Left colon (tissue), 2 donors: ENCODE measurements at places on chromosomes 2 and 18.
A peak's percentile ranks its signal among the peaks of the same experiment; 100 is the strongest.

- no peak for DNase-seq
These were observed 263.2 kb downstream of the CDH7 start for GRCh38 chr18:66013969-66014368.

DNA sequence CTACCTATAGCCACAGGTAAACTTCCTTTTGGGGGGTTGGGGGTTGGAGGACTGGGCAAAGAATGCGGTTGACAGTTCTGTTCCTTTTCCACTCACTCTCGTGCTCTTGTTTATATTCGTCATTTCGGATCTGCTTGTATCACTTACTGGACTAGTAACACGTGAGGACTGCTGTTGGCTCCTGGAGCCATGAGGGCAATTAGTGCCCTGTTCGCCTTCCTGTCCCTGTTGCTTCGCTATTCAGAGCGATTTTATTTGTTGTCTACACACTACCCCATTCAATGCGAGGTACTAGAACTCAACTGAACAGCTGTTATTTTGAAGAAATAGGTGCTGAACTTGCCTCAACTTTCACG is 1.1 kb downstream of the KCNJ3 start:
- no peak for DNase-seq

DNA sequence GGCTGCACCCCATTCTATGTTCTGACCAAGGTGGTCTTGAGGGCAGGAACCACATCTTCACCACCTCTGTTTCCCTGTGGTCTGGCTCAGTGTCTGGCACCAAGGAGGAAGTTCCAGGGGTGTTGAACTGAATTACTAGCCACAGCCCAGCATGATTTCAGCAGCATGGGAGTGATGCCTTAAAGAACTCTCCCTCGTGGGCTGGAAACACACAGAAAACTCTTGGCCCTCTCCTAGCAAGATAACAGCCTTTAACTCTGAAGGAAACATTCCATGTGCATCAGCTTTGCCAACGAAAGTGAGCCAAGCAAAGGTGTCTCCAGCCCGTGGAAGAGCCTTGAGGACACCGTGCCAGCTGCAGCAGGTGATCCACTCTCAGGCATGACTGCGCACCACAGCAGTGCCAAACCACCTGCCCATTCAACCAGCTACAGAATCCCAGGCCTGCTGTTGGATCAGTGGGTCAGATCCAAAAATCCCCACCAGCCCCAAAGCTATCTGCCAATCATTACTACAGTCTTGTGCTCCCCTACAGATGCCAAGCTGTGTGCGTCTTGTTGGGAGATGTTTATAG is 124.8 kb downstream of the TTC32 start:
- DNase-seq, result no peak

GRCh38 chr2:235314371-235314930 is 179.4 kb upstream of the AGAP1 start:
- no peak for DNase-seq

GRCh38 chr2:181352158-181352557 is 105.0 kb upstream of the ITGA4 start:
- no peak for DNase-seq

GRCh38 chr2:142877216-142877838 is at the start of gene KYNU:
Gene KYNU, plus strand, starts transcription at chr2:142877664. Its CDS starts 7,704 bp downstream, at chr2:142885368.
- DNase-seq, result no peak

DNA sequence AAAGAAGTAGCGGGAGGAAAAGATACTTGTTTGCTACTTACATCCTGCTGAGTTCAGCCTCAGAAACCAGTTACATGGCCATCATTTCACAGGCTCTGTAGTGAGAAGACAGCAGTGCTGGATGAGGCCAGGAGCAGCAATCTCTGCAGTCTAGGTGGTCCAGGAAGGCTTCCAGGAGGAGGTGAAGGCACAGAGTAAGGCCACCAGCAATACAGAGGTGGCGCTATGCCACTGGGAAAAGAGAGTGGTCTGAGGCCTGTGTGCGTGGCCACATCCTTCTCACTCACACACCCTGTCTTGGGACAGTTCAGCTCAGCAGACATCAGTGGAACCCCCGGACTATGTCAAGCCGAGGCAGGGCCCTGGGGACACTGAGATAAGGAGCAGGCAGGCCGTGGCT is 162.7 kb downstream of the KLHL29 start:
- DNase-seq, result no peak

- DNase-seq, result peak; percentile 16
These were observed 6.9 kb upstream of the GPR155 start for GRCh38 chr2:174493549-174494331.

DNA sequence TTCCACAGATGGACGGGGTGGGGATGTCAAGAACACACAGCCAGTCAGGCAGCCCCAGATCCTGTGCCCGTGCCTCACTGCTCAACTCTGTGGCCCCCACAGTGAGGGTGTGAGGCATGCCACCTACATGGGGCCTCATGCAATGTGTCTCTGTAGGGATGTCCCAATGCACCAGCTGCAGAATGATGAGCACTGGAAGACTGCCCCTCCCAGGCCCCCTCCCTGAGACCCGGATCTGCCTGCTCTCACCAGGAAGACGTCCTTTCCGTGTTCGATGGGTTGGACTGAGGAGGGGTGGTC is 124.2 kb downstream of the TWIST2 start:
- DNase-seq, result no peak

- DNase-seq, result no peak
These were observed 7.6 kb downstream of the WDR35 start for GRCh38 chr2:19982268-19982667.

DNA sequence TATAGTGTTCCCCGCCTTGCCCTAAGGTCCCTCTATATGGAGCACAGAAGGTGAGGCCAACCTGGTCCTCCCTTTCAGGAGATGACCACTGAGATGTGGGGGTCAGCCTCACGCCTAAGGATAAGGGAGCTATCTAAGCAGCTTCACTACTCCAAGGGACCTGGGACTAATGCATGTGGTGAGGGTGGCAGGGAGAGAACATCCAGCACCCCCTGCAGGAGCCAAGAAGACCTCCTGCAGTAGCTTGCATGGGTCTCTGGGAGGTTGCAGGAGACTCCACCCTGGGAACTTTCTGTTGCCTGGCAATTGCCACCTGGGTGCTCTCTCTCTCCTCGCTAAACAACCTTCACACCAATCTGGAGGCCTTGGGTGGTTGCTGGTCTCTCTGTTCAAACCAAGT is 93.0 kb upstream of the KLHL29 start:
- DNase-seq, result no peak

DNA sequence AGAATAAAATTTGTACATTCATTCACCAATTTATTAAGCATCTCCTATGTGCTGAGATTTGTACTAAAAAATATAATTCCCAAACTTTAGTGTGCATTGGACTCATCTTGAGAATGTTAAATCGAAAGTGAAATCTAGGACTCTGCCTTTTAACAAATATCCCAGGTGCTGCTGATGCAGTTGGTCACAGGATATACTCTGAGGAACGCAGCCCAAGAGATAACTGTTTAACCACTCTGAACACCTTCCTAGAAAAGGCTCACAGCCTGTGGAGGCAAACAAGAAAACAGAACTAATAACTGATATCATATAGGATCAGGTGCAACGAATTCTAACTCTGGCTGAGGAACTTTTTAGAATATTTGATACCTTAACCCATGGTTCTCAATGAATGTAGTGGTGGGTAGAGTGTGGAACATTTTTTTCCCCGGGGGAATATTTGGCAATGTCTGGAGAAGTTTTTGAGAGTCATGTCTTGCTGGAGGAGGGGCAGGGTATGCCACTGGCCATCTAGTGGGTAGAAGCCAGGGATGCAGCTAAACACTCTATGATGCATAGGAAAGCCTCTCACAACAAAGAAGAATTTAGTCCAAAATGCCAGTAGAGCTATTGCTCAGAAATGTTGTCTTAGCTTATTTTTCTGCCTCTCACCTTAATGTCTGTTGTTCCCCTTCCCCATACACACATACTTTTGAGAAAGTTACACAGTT is 96.5 kb downstream of the EHBP1 start:
- no peak for DNase-seq

DNA sequence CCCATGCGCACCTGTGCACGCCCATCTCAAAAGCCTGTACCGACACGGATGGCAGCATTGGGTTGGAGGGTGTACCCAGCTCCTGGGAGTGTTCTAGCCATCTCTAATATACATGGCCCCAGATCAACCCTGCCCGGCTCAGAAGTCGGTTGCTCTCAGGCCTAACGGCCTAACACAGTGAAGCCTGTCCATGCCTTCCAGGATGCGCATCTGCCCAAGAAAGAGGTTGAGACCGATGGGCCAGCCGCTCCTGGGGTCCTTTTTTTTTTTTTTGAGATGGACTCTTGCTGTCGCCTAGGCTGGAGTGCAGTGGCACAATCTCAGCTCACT is 32.1 kb downstream of the PDIA6 start:
- DNase-seq, result no peak
